CD4-positive, CD25-positive, alpha-beta regulatory T cell (primary cell): ENCODE measurements at places on chromosomes 1 and 21. TPM values are rescaled to one million over a fixed set of nuclear protein-coding genes. Genes with fewer than 3 reads are reported as not detected.

GRCh38 chr1:211619033-211619996, 40.4 kb upstream of the SLC30A1 start:
- no peak for DNase-seq

DNA sequence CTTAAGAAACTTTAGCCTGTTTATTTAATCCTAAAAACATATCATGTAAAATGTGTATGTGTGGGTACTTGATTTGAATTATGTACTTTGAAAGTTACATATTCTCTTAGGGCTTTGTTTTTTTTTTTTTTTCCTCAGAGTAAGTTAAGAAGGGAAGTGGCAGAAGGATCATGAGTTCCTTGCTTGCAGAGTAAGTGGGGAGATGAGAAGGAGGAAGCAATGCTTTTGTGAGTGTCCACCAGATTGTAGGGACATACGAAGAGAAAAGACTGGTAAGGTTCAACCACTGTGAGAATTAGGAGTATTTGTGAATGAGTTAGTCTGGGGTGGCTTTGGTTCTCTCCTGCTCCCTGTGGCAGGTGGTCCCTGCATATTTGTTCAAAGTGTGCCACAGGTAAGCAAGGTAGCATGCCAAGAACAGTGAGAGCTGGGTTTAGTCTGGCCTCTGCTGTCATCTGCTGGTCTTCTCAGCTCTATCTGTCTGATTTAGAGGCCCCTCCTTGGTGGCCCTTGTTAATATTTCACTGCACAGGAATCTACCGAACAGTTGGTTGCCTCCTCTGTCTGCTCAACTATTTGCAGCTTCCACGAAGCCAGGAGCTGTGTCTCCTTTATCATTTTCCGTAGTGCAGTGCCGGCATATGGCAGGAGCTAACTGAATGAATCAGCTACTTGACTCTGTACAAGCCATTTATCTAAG, 9.5 kb downstream of the DNM3 start:
- DNase-seq, result no peak

GRCh38 chr1:68211761-68212380, 20.5 kb downstream of the WLS start:
- no peak for DNase-seq

- no peak for DNase-seq
Measured at GRCh38 chr1:119091618-119092017, 48.8 kb downstream of the WARS2 start.

DNA sequence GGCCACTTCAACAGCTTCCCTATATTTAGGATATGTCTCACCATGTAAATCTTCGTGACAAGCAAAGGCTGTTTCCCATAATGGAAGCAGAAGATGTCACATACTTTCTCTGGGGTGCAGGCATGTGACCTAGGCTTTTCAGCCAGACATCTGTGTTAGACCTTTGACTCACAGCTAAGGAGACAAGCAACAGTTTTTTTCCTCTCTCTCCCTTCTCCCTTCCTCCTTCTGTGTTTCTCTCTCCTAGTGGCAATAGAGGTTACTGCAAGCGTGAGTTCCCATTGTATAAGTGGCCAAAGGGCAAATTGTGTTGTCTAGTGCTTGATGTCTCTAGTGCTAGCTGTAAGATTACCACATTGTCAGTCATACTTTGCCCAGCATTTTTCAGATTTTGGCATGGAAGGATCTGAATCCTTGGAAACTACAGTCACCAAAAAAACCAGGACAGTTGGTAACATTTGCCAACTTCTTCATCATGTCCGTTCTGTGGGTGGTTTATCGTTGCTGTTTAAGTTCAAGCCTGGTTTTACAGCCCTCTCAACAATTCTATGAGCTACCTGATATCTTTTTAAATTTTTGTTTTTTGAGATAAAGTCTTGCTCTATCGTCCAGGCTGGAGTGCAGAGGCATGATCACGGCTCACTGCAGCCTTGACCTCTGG, 44.4 kb upstream of the RABGAP1L start:
- DNase-seq, result no peak

GRCh38 chr1:31259746-31260145, 20.1 kb upstream of the NKAIN1 start:
- DNase-seq, result no peak

DNA sequence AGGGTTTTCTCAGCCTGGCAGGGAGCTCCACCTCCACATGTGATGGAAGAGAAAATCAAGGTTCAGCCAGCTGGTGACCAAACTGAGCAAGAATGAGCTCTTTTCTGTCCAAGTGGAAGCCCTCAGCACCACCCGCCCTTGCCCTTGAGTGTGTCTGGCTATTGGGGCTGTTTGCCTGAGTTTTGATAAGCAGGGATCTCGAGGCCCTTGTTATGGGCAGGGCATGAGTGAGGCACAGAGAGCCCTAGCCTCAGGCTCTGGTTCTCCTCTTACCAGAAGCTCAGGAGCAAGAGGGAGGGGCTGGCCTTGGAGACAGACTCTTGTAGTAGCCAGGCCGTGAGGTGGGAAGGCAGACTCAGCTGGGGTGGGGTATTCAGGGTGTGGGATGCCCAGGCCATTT, 37.5 kb upstream of the ARF1 start:
- no peak for DNase-seq

DNA sequence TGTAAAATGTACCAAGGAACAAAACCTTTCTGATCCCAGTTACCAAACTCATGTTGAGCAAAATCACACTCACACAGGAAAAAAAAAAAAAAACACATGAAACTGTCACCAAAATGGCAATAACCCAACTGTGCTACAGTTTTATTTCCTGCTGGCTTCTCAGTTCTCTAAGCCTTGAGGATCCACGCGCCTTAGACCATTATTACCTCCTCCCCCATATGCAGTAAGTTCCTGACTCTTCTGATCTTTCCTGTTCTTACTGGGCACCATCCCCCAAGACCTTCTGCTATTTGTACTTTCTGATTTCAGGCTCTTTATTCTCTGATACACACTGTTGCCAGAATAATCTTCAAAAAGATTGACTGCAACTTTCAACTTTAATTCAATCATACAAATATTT, 79.6 kb downstream of the SLC45A1 start:
- DNase-seq, result peak; percentile 46

DNA sequence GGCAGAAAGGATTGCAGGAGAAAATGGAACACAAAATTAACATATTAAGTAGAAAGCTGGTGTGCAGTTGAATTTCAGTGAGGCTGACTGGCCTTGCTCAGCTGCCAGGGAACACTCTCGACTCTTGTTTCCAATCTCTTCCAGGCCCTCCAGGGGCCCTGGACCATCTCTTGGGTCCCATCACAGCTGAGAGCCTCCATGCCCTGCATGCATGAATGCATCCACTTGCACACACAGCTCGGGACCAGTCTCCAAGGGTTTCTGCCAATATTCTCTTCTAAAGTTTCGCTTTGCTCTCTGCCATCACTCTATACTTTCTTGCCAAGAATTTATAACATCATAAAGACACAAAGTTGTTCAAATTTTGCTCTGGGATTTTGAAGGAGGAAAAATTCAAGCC, 200.3 kb downstream of the DSCAM start:
- no peak for DNase-seq

DNA sequence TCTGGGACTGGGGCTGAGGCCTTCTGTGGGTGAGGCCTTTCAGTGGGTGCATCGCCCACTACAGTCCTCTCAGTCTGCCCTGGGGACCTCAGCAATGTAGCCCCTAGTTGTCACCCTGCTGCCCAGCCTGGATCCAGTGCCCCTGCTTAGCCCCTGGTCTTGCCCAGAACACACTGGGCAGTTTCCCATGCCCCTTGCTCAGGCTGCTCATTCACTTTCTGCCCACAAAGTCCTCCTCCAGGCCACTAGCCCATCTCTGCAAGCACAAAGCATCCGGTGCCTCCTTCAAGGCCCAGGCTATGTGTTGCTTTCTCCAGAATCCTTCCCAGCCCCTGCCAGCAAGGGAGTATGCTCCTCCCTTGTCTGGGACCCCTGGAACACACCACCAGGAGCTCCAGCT, 5.4 kb upstream of the ADORA1 start:
- no peak for DNase-seq

GRCh38 chr21:46035809-46036695, 54.5 kb downstream of the COL6A1 start:
- no peak for DNase-seq

DNA sequence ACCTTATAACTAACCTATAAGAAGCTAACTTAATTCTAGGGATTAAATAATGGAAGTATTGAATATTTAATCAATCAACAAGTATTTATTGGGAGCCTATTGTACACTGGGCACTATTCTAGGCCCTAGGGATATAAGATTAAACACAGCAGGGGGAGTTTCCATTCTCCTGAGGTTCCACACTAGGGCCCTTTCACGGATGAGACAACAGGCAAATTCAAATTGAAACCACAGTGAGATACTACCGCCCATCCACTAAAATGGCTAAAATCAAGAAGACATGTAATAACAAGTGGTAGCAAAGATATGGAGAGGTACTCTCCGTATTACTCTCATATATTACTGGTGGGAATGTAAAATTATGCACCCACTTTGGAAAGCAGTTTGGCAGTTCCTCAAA, 674.4 kb downstream of the KIF26B start:
- no peak for DNase-seq

DNA sequence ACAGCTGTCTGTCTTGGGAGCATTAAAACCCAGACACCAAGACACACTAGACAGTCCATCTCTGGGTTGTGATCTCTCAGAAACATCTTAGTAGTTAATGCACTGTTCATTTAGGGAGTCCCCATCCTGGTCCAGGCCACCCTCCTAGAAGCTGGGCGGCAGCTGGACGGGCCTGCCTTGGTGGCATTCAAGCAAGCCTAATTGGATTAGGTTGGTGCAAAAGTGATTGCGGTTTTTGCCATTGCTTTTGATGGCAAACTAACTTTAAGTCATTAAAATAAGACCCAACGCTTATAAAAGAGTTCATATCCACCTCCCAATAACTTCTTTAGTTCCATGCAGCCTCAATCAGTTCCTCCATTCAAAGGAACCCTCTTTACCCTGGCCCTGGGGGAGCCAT, 21.7 kb downstream of the ATP5PO start:
- no peak for DNase-seq

DNA sequence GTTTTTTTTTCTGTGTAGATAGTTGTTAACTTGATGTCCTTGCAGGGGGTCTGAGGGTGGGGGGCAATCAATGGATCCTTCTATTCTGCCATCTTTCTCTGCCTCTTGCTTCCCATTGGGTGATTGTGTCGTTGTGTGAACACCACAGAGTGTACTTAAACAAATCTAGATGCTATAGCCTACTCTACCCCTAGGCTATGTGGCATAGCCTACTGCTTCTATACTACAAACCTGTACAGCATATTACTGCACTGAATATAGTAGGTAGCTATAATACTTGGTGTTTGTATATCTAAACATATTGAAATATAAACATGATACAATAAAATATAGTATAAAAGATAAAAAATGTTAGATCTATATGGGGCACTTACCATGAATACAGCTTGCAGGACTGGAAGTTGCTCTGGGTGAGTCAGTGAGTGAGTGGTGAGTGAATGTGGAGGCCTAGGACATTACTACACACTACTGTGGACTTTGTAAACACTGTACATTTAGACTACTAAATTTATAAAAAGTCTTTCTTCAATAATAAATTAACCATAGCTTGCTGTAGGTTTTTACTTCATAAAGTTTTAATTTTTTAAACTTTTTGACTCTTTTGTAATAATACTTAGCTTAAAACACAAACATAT, 105.4 kb downstream of the CENPF start:
- DNase-seq, result no peak

- no peak for DNase-seq
Measured at GRCh38 chr1:233114159-233114558, 163.7 kb downstream of the NTPCR start.

- peak; percentile 41 for DNase-seq
Measured at GRCh38 chr1:160711602-160712311, at the start of gene CD48. TSS of gene CD48 (minus strand) at chr1:160711822. CDS start at chr1:160711763, 59 bp downstream.

GRCh38 chr1:187839873-187840272, 1011.1 kb downstream of the PLA2G4A start:
- DNase-seq, result no peak

DNA sequence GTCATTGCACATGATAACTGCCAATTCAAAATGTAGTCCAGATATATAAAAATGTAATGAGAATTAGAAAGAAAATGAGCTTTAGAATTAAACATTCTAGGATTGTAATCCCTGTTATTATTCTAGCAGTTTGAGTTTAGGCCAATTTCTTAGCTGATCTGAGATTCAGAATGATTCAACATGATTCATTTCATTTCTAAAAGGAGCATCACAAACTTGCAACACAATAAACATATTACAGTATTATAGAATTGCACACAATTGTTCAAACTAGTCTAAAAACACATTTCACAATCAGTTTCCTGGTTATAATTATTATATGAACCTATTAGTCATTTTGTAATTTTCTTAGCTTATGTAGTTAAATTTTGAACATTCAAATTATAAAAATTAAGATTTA, 43.3 kb upstream of the TSHB start:
- DNase-seq, result no peak

DNA sequence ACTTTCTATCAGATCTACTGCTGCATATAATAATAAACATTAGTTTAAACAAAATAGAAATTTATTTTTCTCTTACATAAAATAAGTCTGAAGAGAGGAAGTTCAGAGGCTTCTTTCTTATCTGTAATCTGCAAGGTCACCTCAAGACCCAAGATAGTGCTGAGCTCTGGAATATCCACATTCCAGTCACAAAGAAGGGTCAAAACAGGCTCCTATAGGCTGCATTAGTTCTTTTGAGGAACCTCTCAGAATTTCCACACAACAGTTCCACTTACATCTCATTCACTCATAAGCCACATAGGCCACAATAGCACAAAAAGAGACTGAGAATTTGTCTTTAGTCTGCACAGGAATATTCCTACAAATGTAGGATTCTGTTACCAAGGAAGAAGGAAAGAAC, 15.4 kb downstream of the DYNLT5 start:
- no peak for DNase-seq

DNA sequence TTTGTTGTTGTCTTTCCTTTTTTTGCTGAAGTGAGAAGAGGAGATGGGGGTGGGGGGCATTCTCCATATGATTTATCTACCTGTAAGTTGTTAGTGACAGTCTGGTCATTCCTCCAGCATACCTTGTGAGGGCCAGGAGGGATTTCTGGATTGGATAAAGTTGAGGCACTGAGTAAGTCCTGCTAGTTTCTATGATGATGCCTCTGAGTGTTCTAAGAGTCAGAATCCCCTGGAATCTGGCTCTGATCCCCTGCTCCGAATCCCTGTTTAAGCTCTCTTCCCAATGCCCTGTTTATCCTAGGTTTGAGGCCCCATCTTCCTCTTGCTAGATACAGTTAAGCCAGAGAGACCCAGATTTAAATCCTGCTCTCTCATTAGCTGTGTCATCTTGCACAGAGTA, 83.2 kb upstream of the HOOK1 start:
- no peak for DNase-seq

GRCh38 chr1:234163267-234163919, 209.9 kb upstream of the COA6 start:
- no peak for DNase-seq

GRCh38 chr1:44405031-44405797, at the start of gene RNF220:
TSS of gene RNF220 (plus strand) at chr1:44405255.
- peak; percentile 41 for DNase-seq

SPRR2E gene
- not detected for polyA plus RNA-seq

LAMC1 gene
- polyA plus RNA-seq, result not detected

TNFSF4 gene
- polyA plus RNA-seq, result 0.45 TPM

BRINP2 gene
- polyA plus RNA-seq, result not detected

PRKCZ gene
- 11.0 TPM for polyA plus RNA-seq

SMIM1 gene
- 0.92 TPM for polyA plus RNA-seq

ARMH1 gene
- 3.0 TPM for polyA plus RNA-seq

ERG gene
- not detected for polyA plus RNA-seq

ALX3 gene
- polyA plus RNA-seq, result not detected

GJB5 gene
- polyA plus RNA-seq, result 0.13 TPM

AP4B1 gene
- polyA plus RNA-seq, result 15.9 TPM
